Activated T-helper 2 cell treated with anti-CD3 and anti-CD28 coated beads, Interferon-gamma antibody, Interleukin-2, Interleukin-4, amounts not matched to agents 10 μg/mL and 5 μg/mL and 100 μg/mL, durations not matched to agents 14 hours and 24 hours and 36 hours (primary cell): ENCODE measurements at places on chromosomes 3 and 15.

- DNase-seq: no peak
Observed at GRCh38 chr15:52005748-52006701, 13.0 kb upstream of the MAPK6 start.

GRCh38 chr3:171379961-171380483 lies 80.2 kb downstream of the TNIK start:
- DNase-seq: no peak

GRCh38 chr3:61828184-61828874 lies 267.0 kb downstream of the PTPRG start:
- DNase-seq: no peak

GRCh38 chr3:171640520-171641412 lies 169.5 kb downstream of the PLD1 start:
- no peak for DNase-seq

DNA sequence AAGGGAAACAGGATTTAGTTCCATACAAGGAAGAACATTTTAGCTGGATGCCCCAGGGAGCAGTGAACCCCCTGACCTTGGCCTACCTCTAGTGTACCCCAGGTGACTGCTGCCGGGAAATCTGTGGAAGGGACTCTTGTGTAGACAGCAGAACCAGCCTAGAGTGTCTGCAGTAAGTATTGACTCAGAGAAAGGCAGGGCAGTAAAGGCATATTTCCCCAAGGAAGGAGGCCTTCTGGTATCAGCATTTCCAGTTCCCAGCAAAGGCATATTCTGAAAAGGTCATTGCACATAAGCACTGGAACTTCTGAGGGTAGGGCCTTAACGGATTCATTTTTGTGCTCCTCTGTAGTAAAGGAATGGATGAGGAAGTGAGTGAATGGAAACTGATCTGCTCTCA lies 246.2 kb downstream of the FAM43A start:
- DNase-seq: no peak

- no peak for DNase-seq
Observed at GRCh38 chr3:21059404-21059803, 691.6 kb downstream of the ZNF385D start.

GRCh38 chr3:12966847-12967605 lies 106.2 kb downstream of the IQSEC1 start:
- DNase-seq: no peak

GRCh38 chr15:88719654-88720053 lies 80.8 kb downstream of the ISG20 start:
- no peak for DNase-seq

DNA sequence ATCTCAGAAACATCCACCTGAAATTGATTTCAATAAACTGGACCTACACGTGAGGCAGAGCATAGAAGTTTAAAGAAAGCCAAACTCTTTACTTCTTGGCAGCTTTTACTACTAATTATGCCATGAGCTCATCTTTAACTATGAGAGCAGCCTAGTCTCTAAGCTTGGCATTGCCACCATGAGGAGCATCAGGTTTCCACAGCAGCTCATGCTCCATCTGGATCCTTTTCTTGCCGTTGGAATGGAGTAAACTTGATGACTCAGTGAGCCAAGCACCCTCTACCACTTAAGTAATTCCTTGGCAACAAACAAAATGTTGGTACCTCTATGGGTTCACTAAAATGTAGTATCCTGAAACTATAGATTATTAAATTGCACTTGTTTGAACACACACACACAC lies 583.2 kb downstream of the EPHA3 start:
- DNase-seq: no peak

- no peak for DNase-seq
Observed at GRCh38 chr3:71392251-71392650, 191.3 kb downstream of the FOXP1 start.

DNA sequence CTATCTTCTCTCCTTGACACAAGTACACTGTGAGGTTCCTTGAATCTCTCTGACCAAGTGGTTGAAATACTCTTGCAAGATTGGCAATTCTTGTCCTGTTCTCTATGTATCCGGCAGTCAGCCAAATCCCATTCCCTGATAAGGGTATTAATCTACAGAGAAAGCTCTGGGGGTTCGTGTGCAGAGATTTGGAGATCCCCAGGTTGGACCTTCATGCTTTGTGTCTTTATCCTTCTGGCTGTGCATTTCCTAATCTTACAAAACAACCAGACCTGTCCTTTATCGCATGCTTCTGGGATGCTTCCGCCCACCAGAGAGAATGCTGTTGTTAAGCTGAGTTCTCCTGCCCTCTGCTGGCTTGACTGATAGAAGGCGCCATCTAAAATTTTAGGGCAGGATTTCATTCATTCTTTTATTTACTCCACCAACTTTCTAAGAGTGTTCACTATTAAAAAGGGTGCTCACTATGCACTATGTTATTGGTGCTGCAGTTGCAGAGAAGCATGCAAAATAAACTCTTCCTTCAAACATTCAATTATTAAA lies 8.6 kb upstream of the SST start:
- DNase-seq: no peak

DNA sequence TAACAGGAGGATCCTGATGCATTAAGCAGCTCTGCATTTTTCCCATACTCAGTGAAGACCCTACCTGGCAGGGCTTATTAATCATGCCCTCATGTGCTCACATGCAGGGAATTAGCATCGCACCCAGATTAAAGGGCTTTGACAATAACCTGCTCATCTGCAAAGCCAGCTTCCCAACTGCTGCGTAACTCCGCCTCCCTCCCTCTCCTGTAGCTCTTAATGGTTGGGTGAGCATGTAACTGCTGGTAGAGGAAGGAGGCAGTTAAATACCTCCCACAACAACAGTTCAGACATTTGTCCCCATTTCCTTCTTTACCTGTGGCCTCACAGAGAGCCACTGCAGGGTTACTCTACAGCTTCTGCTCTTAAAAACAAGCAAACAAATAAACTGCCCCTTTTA lies 203.6 kb upstream of the WNT5A start:
- DNase-seq: no peak

- no peak for DNase-seq
Observed at GRCh38 chr3:98172621-98173020, 6.1 kb downstream of the OR5H15 start.

- no peak for DNase-seq
Observed at GRCh38 chr3:187498211-187498724, 130.1 kb downstream of the RTP4 start.

DNA sequence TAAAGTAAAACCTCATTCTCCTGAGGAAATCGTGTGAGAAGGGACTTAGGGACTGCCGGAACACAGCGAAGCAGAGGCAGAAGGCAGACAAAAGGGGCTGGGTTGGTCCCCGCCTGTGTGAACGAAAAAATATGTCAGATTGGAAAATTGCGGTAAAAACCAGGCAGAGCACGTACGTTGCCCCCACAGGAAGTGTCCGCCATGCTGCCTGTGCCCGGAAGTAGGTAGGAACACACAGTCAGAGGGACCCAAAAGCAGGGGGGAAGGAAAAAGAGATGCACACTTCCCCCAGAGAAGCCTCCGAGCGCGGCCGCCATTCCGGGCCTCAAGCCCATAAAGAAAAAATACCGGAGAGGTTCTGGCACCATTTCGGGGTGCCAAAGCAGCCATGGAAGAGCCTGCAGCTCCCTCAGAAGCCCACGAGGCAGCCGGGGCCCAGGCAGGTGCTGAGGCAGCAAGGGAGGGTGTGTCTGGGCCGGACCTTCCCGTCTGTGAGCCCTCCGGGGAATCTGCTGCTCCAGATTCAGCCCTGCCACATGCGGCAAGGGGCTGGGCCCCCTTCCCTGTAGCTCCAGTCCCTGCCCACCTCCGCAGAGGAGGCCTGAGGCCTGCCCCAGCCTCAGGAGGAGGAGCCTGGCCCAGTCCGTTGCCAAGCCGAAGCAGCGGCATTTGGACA lies at the start of gene MKRN3:
MKRN3 (plus strand) TSS at position 280 of the 676 bp plus-strand sequence; CDS start at position 389, 109 bp downstream.
- DNase-seq: peak; percentile 16

- no peak for DNase-seq
Observed at GRCh38 chr3:38853011-38853410, 37.0 kb upstream of the SCN10A start.

DNA sequence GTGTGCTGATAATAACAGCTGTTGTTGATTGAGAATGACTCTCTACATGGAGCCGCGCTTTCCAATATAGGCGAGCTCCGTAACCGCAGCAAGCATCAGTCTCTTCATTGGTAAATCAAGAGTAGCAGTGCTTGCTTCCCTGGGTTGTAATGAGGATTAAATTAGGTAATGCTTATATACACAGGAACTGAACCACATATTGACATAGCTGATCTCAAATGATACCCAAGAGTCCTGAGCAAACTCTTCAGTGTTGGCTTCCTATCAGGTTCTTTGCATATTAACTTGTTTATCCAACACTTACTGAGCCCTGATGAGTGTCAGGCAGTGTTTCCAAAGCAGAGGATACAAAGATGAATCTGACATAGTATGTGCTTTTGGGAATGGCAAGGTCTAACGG lies 46.4 kb upstream of the SLCO3A1 start:
- DNase-seq: no peak

- no peak for DNase-seq
Observed at GRCh38 chr3:155302891-155303290, 9.4 kb upstream of the STRIT1 start.

- DNase-seq: no peak
Observed at GRCh38 chr3:30518181-30518864, 88.1 kb upstream of the TGFBR2 start.

DNA sequence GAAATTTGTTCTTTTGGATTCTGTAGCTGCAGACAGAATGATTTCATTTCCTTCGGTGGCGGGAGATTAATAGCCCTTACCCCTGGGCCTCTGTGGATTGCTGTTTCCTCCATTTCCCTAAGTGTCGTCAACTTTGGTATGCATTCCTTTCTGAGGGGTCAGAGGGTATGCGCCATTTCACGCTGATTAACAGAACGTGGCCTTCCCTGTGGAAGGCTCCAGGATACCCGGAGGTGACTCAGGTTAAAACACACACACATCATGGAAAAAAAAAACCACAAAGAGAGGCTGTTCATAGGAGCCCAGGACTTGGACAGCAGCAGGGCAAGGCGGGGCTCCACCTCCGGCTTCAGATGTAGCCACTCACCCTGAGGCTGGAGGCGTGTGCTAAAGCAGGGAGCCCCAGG lies 51.9 kb downstream of the EPHB1 start:
- no peak for DNase-seq

- DNase-seq: no peak
Observed at GRCh38 chr3:96755519-96755918, 58.9 kb upstream of the EPHA6 start.

DNA sequence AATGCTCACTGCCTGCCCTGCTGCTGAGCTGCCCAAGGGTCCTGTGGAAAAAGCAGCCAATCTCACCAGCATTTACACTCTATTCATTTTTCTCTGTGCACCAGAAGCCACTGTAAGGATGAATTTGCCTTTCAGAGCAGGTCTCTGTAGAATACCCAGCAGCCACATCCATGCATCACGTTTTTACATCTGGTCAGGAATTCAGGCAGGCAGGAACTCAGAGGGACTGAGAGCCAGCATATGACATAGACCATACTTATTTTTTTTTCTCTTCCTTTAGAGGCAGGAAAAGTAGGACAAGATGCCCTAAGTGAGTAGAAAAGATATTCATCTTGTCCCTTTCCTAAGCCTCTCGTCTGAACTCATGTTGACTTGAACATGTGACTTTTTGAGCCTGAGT lies 292.7 kb downstream of the EPHB1 start:
- no peak for DNase-seq

- DNase-seq: peak; percentile 22
Observed at GRCh38 chr3:188400494-188401243, 246.7 kb downstream of the LPP start.

GRCh38 chr3:151219056-151219455 lies 16.0 kb upstream of the GPR171 start:
- no peak for DNase-seq

- DNase-seq: no peak
Observed at GRCh38 chr3:79278681-79279080, 489.1 kb downstream of the ROBO1 start.

- peak; percentile 53 for DNase-seq
Observed at GRCh38 chr3:112111785-112112402, 21.2 kb downstream of the GCSAM start.

DNA sequence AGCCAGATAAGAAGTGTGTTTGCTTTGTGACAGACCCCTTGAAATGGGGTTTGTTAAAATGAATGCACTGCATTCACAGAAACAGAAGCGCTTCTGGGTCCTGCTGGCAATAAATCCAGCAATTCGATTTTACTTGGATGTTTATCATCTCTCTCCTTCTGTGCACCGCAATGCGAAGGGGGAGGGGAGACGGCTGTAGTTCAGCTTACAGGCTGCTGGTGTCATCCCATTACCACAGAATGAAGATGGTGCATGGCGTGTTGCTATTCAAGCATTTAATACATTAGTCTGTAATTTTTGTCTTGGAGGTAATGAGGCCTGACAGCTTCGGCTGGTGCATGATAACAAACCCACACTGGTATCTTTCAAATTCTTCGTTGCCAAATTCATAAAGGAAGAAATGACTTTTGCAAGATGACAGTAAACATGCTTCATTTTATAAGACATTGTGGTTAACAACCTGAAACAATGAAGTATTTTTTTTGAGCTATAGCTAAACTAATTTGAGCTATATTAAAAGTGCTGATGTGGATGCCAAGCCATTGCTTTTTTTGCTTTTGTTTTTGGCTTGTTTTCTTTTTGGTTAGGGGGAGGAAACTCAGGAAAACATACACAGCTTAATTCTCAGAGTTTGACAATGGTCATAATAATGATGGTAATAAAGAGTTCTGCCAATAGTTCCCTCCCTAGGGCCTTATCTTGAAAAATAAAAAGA lies 418.3 kb downstream of the OTOL1 start:
- DNase-seq: no peak

DNA sequence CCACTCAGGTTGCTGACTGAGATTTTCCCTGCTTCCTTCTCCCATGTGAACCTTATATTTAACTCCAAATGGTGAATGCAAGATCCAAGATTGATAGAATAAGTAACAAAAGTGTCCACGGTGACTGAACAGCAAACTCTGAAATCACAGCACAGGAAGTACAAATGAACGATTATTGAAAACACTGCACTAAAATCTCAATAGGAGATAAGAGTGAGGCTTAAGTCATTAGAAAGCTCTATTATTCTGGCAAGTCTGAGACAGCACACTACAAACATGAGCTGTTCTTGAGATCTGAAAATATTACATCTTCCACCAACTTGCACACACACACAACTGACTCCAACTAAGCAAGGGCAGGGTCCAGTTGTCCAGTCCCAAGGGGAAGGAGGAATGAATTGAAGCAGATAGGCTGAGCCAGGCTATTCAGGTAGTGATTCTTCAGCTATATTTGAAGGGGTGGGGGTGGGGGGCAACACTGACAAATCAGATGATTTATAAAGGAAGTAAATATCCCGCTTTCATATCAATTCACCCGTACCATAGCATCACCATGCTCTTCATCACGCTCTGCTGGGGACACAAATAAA lies 2.9 kb downstream of the ZNF385D start:
- DNase-seq: no peak

- DNase-seq: peak; percentile 77
Observed at GRCh38 chr3:101827211-101828174, 21.8 kb upstream of the NFKBIZ start.

DNA sequence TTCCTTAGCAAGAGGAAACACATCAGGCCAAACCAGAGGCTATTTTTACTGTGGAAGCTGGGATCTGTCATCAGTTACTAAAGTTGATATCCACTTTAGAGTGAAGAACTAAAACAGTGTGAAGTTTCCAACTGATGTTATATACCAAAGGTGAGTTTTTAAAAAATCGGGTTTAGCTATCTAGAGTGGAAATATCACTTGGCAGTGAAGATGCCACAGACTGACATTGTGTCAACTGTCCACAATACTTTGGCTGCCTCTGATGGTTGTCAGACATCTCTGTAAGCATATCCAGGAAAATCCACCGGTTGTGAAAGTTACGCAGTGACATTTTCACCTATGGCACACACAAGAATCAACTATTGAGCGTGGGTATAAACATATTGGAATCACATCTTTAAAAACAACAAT lies 9.2 kb downstream of the ZIC1 start:
- DNase-seq: no peak
